ENCODE measurements at places on chromosomes 5 and 9. TPM values are rescaled to one million over a fixed set of nuclear protein-coding genes. Genes with fewer than 3 reads are reported as not detected.

DRD1 gene
- not detected for total RNA-seq

PAPPA gene
- total RNA-seq: 79.6 TPM

TMC1 gene
- total RNA-seq: 0.79 TPM

SPATA31A5 gene
- not detected for total RNA-seq

SHISAL2B gene
- total RNA-seq: not detected

CEL gene
- 0.79 TPM for total RNA-seq
